Activated CD8-positive, alpha-beta memory T cell treated with anti-CD3 and anti-CD28 coated beads, Interleukin-2, amount 10 ng/mL, durations not matched to agents 7 days and 5 days (primary cell): ENCODE measurements at places on chromosomes 1 and 21.

DNA sequence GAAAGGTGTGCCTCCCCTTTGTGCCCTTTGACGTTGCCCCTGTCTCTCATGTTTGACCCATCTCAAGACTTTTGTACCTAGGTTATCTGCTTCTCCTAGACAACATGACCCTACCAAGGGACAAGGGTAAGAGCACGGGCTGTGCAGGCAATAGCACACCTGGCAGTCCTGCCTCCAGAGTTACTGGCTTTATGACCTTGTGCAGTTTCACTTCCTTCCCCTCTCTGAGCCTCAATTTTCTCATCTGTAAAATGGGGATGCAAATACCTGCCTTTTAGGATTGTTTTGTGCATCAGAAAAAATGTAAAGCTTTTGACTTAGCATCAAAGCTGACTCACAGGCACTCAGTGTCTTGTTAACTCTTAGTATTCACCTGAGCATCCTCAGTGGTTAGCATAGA is 36.4 kb downstream of the ELK4 start:
- no peaks in the 10 kb centered on the region for H3K27me3 ChIP-seq
- peak overlapping the region; percentile 3 for H3K27ac ChIP-seq
- H3K36me3 ChIP-seq = peaks cover 12% of the 10 kb centered on the region
- peaks cover 35% of the 10 kb centered on the region for H3K4me1 ChIP-seq

DNA sequence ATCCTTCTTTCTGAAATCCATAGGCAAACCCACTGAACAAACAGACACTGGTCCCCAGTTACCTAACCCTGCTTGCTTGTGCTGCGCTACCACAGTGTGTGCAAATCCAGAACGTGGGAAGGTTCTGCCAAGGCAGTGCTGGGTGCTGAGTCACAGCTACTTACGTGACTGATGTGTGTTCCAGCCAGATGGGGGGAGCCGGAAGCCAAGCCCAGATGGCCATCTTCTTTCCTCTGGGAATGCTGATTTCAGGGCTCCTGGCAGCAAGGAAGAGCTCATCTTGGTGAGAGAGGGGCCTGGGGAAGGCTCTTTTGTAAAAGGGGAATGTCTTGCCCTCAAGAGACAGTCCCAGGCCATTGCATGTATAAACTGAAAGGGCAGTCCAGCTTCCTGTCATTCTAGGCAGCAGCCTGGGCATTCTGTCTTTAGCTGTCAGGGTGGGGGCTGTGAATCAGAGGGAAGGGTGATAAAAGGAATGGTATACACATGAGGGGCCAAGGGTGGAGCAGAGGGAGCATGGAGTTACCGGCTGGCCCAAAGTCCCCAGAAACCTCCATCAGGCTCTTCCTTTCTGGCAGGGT is 54.1 kb downstream of the CD46 start:
- peaks cover 41% of the 10 kb centered on the region for H3K36me3 ChIP-seq
- peak overlapping the region; percentile 42 for H3K27ac ChIP-seq
- H3K27me3 ChIP-seq = no peaks in the 10 kb centered on the region
- H3K4me1 ChIP-seq = peaks cover 30% of the 10 kb centered on the region
- DNase-seq = no peak

- H3K4me1 ChIP-seq = no peaks in the 10 kb centered on the region
- DNase-seq = no peak
- H3K27me3 ChIP-seq = no peaks in the 10 kb centered on the region
- H3K36me3 ChIP-seq = peaks cover 3% of the 10 kb centered on the region
- H3K27ac ChIP-seq = no peak overlapping the region
These were observed 13.4 kb downstream of the HYI start for GRCh38 chr1:43440358-43440757.

- DNase-seq = no peak
- H3K4me3 ChIP-seq = no peak overlapping the region
- H3K4me1 ChIP-seq = no peaks in the 10 kb centered on the region
- peaks cover under 1% of the 10 kb centered on the region for H3K36me3 ChIP-seq
These were observed 579.2 kb downstream of the PTPRC start for GRCh38 chr1:199218065-199218464.

GRCh38 chr21:42237577-42237976 is 18.6 kb downstream of the ABCG1 start:
- H3K36me3 ChIP-seq = no peaks in the 10 kb centered on the region
- H3K4me3 ChIP-seq = peak overlapping the region; percentile 47
- peaks cover 67% of the 10 kb centered on the region for H3K4me1 ChIP-seq
- no peaks in the 10 kb centered on the region for H3K27me3 ChIP-seq

- H3K4me1 ChIP-seq = no peaks in the 10 kb centered on the region
- H3K4me3 ChIP-seq = no peak overlapping the region
- no peaks in the 10 kb centered on the region for H3K36me3 ChIP-seq
- DNase-seq = no peak
These were observed 360.5 kb downstream of the HLX start for GRCh38 chr1:221239792-221240191.

- DNase-seq = no peak
- no peak overlapping the region for H3K27ac ChIP-seq
- H3K27me3 ChIP-seq = peaks cover 7% of the 10 kb centered on the region
These were observed 62.5 kb downstream of the SLC16A1 start for GRCh38 chr1:112893288-112894009.

GRCh38 chr21:36044056-36044455 is 16.3 kb downstream of the SETD4 start:
- no peak overlapping the region for H3K4me3 ChIP-seq
- no peak for DNase-seq
- peaks cover 38% of the 10 kb centered on the region for H3K36me3 ChIP-seq
- H3K27ac ChIP-seq = no peak overlapping the region

DNA sequence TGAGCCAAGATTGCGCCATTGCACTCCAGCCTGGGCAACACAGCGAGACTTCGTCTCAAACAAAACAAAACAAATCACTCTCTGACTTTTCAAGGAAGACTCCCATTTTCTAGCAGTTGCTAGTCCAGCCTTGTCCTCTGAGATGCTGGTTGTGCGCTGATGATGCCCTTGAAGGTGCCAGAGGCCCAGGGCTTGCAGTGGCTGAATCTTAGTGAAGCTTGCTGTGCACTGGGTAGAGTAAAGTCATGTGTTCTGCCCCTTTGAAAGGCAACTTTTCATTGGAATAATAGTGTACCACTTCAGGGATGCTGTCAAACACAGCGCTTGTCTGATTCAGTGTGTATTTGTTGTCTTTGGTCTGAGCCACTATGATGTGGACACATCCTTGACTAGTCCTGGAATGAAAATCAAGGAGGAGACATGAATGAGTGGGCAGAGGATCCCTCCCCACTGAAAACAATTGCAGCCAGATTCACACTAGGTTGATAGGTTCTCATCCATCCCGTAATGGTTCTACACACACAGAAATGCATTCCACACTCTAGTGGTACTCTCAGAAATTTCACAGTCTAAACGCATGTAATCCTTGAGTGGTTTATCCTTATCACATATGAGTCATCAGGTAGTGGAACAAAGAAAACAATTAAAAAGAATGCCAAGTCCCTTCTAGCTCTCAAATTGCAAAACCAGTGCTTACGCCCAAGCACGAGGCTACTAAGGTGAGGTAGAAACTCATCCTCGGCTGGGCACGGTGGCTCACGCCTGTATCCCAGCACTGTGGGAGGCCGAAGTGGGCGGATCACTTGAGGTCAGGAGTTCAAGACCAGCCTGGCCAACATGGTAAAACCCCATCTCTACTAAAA is 17.8 kb upstream of the TDRD10 start:
- peaks cover 4% of the 10 kb centered on the region for H3K4me1 ChIP-seq
- H3K4me3 ChIP-seq = no peak overlapping the region
- no peak for DNase-seq

DNA sequence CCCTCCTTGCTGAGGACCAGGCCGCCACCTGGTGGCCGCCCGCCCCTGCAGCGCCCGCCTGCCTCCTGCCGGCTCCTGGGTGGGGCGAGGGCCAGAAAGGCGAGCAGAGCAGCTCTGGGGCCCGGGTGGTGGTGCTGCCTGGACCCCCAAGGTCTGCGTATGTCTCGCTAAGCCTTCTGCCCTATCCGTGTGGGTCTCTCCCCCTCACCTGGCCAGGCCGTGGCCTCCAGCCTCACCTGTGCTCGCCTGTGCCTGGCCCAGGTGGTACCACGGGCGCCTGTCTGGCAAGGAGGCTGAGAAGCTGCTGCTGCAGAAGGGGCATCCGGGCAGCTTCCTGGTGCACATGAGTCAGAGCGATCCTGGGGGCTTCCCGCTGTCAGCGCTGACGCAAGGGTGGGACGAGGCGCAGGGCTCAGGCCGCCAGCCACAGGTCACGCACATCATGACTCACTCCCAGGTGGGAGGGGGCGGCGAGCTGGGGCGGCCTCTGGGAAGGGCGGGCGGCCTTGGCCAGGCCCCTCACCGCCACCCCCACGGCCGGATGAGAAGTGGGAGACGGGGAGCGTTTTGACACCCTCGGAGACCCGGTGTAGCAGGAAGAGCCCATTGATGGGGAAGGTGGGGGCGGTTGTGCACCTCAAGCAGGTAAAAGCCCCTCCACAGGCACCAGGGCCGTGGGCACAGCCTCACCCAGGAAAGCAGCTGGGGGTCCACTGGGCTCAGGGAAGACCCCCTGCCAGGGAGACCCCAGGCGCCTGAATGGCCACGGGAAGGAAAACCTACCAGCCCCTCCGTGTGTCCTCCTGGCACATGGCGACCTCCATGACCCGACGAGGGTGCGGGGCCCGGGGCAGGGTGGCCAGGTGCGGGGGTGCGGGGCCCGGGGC is 9.9 kb downstream of the RNF223 start:
- H3K4me3 ChIP-seq = peak overlapping the region; percentile 70
- DNase-seq = peak; percentile 95
- H3K27ac ChIP-seq = peak overlapping the region; percentile 61
- no peaks in the 10 kb centered on the region for H3K27me3 ChIP-seq
- peaks cover 2% of the 10 kb centered on the region for H3K36me3 ChIP-seq
